Activated T-cell treated with anti-CD3 and anti-CD28 coated beads, Interleukin-2, amount 50 U/mL, for 4 hours (primary cell): ENCODE measurements at places on chromosomes 13 and 19.

DNA sequence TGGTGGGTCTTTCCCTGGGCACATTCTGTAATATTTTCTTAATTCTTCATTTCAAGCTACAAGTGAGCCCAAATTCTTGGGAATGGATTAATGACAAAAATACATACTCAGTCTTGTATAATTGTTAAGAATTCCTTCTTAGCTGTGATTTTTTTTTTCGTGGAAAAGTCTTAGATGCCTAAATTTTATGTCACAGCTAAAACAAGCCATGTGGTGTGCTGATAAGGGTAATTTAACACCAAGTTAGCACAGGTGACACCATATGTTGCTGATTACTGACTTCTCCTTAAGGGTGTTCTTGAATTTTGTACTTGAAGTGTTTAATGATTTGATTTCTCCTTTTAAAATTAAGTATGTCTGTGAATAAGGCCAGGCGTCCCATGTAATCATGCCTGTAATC is 29.3 kb downstream of the WDFY2 start:
- DNase-seq = no peak

DNA sequence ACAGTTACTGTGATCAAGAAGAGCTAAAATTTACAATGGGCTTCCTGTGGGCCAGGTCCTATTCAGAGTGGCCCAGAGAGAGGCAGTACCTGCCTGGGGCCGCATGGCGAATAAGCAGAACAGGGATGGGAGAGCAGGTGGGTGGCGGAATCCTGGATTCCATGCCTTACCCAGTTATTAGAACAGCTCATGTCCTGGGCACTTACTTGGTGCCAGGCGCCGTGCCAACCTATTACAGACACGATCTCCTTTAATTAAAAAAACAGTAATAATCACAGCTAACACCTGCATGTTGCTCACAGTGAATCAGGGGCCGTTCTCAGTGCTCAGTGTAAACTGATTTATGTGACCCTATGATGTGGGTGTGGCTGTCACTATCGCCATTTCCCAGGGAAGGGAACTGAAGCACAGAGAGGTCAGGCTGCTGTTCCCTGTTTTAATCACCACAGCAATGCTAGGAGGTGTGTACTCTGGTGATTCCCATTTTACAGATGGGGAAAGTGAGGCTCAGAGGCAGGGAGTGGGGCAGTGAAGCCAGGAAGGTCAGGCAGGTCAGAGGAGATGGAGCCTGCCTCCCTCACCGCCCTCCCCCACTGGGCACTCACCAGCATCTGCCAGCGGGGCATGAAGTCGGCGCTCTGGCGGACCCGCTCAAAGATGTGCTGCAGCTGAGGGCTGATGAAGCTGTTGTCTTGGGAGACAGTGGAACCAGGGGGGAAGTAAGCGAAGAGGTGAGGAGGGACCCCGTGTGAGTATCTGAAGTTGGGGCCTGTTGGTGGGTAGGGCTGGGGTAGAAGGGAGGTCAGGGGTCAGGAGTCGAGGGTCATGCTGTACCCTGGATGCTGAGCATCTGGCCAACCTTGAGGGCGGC is 12.0 kb downstream of the COQ8B start:
- no peak for DNase-seq

- no peak for DNase-seq
Observed at GRCh38 chr19:4140237-4140711, 13.2 kb upstream of the CREB3L3 start.

- no peak for DNase-seq
Observed at GRCh38 chr19:51346742-51347141, 4.8 kb upstream of the VSIG10L start.

DNA sequence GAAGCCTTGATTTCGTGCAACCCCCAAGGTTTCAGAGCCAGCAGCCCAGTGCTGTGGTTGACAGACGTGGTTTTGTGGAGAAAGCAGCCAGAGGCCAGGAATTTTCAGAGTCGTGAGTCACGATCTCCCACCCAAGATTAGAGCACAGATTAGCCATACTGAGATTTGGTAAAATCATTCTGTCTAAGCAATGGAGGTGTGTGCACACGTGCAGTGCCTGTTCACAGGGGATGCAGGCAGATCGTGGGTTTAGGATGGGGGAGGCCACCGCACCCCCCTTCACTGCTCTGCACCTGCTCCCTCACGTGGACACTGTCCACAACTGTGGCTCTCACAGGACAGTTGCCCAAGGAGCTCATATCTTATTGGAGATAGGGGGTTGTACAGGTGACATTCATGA is 46.6 kb upstream of the GPR183 start:
- DNase-seq = no peak

- DNase-seq = no peak
Observed at GRCh38 chr13:34617473-34618083, 324.5 kb upstream of the NBEA start.
